T-cell (primary cell): ENCODE measurements at places on chromosomes 16 and 17.

DNA sequence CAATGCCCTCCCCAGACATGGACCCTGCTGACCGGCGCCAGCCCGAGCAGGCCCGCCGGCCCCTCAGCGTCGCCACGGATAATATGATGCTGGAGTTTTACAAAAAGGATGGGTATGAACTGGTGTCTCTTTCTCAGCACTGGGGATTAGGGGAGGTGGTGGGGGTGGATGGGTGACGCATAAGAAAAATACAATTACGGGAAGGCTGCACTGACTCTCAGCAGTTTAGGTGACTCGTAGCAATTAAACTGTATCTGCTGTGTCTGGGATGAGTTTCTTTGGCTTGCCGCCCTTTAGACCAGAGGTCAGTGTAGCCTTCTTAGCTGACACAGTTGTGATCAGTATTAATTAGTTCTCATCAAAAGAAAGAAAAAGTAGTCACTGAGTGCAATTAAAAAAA is 59.0 kb downstream of the ELAC2 start:
- DNase-seq = no peak

DNA sequence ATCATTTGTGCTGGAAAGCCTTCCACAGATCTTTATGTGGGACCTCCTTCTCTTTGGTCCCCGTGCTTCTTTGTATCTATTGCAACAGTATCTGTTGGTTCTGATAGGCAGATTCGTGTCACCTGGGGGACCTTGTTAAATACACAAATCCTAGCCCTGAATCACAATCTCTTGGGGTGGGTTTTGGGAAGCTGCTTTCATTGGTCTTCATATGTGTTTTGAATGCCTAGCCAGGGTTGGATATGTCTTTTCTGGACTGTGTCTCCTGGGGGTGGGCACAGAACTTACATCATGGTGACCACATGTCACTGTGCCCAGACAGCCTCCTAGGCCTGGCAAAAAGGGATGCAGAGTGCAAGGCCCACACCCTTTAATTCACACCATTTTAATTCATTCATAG is 81.0 kb upstream of the HNF1B start:
- no peak for DNase-seq

DNA sequence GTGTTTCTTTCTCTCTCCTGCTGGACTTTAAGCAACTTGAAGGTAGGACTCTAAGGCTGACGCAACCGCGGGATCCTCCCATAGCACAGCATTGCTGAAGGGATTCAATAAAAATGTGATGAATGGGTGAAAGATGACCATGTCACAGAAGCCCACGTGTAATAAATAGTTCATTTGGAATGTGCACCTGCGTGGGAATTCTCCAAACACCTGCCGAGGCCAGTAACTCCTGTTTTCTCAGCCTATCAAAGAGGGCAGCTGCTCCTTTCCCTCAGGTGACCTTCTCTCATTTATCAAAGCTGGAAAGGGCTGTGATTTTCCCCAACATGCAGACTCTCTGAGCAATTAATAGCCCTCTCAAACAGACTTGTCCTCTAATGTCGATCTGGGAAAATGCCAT is 235.7 kb downstream of the STX8 start:
- DNase-seq = no peak

DNA sequence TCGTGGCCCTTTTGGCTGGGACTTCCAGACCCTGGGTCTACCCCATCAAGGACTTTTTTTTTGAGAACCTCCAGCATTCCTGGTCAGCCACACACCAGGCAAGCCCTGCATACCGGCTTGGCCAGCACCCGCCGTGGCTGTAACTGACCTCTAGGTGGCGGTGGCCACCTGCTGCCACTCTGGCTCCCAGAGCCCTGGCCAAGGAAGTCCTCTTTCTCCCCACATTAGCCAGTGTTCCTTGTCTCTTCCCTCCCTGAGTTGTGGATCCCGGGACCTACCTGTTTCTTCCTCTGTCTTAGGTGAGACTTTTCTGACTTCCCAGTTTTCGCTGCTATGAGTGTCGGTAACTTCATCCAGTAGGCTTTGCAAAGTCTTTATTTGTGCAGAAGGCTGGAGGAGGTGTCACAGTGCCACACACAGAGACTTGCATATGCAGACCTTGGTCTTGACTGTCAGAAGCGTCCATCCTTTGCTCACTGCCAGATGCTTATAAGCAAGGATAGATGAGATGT is 348.3 kb downstream of the CPPED1 start:
- DNase-seq = peak; percentile 12

DNA sequence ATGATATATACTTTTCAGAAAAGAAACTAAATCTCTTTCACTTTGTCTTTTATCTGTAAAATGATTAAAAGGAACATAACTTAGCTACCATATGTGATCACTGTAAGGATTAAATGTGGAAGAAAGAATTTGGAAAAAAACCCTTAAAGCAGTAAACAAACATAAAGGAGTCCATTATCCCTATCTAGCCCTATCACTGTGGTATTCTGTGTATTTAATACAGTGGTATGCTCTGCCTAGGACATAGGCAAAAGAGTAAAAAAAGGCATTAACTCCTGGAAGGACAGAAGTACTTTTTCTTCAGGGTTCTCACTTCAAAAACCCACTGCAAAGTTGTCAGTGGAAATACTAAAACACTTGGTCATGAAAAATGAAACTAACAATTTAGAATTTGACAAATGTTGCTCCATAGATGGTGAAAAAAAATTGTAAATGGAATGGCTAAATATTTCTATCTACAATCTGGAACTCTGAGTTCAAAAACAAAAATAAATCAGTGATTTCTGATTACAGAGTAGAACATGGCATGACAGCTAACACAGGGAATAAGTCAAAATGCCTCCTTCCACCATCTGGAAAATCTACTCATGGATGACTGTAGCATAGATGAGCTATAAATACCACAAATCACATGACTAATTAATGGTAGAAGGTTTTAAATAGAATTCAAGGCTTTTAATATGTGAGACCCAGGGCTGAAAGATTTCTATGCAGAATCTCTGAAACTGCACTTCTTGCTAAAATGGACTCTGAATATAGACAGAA is 140.1 kb downstream of the ITFG1 start:
- no peak for DNase-seq

DNA sequence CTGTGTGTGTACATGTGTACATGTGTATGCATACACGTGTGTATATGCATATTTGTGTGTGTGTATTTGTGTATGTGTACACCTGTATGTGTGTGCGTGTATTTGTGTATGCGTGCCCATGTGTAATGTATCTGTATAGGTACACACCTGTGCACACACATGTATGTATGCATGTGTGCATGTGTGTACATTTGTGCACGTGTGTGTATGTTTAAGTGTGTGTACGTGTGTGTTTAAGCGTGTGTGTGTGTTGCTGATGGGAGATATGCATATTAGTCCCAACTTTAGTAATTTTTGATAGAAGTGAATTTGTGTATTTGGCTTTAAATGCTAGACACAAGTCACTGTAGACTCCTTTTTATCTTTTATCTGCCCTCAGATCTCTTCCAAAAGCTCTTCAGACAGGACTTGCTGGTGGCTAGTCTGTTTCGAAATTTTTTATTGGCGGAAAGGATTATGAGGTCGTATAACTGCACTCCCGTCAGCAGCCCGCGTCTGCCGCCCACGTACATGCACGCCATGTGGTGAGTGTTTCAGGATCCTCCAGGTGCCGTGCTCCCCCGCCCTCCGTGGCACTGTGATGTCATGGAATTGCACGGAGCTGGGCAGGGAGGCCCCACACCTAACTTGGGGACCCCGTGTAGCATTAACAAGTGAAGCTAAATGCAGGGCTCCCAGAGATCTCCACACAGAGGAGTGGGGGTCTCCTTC is 168.8 kb upstream of the CHMP6 start:
- no peak for DNase-seq

DNA sequence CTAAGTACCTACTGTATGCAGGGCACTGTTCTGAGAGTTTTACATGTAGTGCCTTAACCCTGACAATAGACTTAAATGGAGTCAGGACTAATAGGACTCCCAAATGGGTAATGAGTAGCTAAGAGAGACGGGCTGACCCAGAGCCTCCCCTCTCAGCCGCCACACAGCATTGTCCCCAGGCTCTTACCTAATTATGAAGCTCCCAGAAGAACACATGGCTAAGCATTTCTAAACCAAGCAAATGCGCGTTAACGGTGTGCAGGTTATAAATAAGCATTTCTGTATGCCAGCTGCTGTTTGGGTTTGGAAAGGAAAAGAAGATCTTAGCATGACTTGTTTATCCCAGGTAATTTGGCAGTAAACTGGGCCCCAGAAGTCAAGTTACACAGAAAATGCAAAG is 14.3 kb downstream of the KATNIP start:
- no peak for DNase-seq
